ENCODE measurements at places on chromosomes 13 and 19.

GRCh38 chr13:43006893-43007631 lies 15.0 kb upstream of the EPSTI1 start:
- DNase-seq, result no peak
- H3K27me3 ChIP-seq, result no peaks in the 10 kb centered on the region
- no peaks in the 10 kb centered on the region for H3K36me3 ChIP-seq
- H3K27ac ChIP-seq, result no peak overlapping the region
- H3K4me1 ChIP-seq, result no peaks in the 10 kb centered on the region

DNA sequence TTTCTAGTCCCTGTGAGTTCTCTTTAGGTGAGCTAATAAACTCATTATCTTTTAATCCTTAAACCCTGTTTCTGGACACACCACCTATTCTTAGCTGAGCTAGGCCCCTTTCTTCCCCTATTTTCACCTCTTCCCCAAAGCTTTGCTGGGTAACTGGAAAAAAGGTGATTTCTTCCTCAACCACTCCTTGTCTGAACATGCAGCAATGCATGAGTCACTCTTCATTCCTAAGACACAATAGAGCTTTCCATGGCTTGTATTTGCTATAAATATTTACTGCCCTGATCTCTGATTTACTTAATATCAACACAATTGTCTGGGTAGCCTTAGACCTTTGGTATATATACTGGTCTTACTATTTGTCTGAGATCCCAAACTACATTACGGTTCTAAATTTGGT lies 370.9 kb downstream of the KLF5 start:
- no peaks in the 10 kb centered on the region for H3K27me3 ChIP-seq
- no peak for DNase-seq
- no peak overlapping the region for H3K27ac ChIP-seq
- no peaks in the 10 kb centered on the region for H3K4me1 ChIP-seq

GRCh38 chr13:43961909-43962308 lies 82.2 kb downstream of the LACC1 start:
- no peaks in the 10 kb centered on the region for H3K4me1 ChIP-seq
- no peaks in the 10 kb centered on the region for H3K27me3 ChIP-seq
- no peaks in the 10 kb centered on the region for H3K36me3 ChIP-seq

DNA sequence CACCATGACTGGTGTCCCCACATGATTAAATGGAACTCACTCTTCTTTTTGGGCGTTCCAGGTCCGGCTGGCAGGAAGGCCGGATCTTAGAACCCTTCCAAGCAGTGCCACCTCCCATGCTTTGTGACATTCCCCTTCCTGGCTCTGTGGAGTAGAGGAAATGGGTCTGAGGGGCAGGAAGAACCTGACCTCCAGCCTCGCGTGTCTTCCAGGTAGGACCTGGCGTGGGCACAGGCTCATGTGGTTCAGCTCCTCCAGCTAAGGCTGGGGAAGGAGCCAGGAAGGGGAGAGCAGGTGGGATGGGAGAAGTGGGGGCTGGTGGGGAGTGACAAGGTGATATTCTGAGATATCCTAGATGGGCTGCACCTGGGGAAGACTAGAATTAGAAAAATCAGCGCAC lies 2.1 kb downstream of the TMEM255B start:
- peaks cover 22% of the 10 kb centered on the region for H3K27me3 ChIP-seq
- no peak for DNase-seq
- no peaks in the 10 kb centered on the region for H3K36me3 ChIP-seq
- H3K4me1 ChIP-seq, result peaks cover 17% of the 10 kb centered on the region

DNA sequence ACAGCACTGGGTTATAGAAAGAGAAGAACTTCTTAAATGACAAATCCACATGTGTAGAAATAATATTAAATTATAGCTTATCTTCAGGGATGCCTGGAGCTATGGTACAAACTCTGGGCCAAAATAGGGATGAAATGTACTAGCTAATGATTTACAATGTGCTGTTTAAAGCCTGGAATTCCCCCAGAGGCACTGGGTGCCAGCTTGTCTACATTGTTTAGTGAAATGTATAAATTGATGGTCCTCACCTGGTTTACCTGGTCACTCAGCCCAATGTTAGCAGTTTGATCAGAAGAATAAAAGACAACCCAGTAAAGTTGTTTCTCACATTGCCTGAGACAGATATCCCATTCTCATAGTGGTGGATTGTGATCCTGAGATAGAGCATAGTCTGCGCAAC lies 597.2 kb downstream of the DIAPH3 start:
- H3K4me1 ChIP-seq, result no peaks in the 10 kb centered on the region
- no peaks in the 10 kb centered on the region for H3K36me3 ChIP-seq
- H3K27me3 ChIP-seq, result peaks cover 3% of the 10 kb centered on the region
- H3K4me3 ChIP-seq, result no peak overlapping the region
- H3K27ac ChIP-seq, result no peak overlapping the region

- peaks cover 21% of the 10 kb centered on the region for H3K4me1 ChIP-seq
- no peaks in the 10 kb centered on the region for H3K36me3 ChIP-seq
- DNase-seq, result no peak
- H3K27me3 ChIP-seq, result no peaks in the 10 kb centered on the region
- no peak within 1 kb of the TSS for H3K27ac ChIP-seq
Observed at GRCh38 chr19:55487924-55488687, at the start of gene SSC5D. Gene SSC5D, plus strand, starts transcription at chr19:55488436. Its CDS starts 154 bp downstream, at chr19:55488590.

All from CD4-positive, CD25-positive, alpha-beta regulatory T cell (primary cell).